Activated naive CD8-positive, alpha-beta T cell treated with anti-CD3 and anti-CD28 coated beads, Interleukin-2, amount 10 ng/mL, durations not matched to agents 7 days and 5 days (primary cell): ENCODE measurements at places on chromosomes 13 and 19.
A peak's percentile ranks its signal among the peaks of the same experiment; 100 is the strongest.

DNA sequence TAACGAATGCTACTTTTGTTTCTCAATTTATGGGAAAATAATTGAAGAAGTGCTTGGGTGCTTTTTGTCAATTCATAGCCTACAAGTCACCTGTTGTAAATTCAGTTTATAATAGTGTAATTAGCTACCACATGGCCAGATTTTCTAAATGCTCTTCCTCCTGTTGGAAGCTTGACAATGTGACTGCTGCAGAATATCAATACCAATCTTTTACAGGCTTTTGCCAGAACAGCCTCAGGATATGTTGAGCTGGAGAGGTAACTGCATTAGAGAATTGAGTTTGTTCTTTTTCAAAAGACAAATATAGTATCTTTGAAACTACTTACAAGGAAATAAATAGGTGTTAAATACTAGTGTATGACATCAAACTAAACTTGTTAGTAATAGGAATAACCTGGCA lies 277.8 kb downstream of the POU4F1 start:
- DNase-seq, result no peak
- peaks cover 2% of the 10 kb centered on the region for H3K27me3 ChIP-seq
- no peaks in the 10 kb centered on the region for H3K4me1 ChIP-seq
- H3K4me3 ChIP-seq, result no peak overlapping the region
- H3K27ac ChIP-seq, result no peak overlapping the region

GRCh38 chr13:65292488-65292901 lies 1937.6 kb downstream of the PCDH9 start:
- no peak for DNase-seq
- no peak overlapping the region for H3K27ac ChIP-seq
- H3K36me3 ChIP-seq, result no peaks in the 10 kb centered on the region
- H3K4me3 ChIP-seq, result no peak overlapping the region
- no peaks in the 10 kb centered on the region for H3K27me3 ChIP-seq

DNA sequence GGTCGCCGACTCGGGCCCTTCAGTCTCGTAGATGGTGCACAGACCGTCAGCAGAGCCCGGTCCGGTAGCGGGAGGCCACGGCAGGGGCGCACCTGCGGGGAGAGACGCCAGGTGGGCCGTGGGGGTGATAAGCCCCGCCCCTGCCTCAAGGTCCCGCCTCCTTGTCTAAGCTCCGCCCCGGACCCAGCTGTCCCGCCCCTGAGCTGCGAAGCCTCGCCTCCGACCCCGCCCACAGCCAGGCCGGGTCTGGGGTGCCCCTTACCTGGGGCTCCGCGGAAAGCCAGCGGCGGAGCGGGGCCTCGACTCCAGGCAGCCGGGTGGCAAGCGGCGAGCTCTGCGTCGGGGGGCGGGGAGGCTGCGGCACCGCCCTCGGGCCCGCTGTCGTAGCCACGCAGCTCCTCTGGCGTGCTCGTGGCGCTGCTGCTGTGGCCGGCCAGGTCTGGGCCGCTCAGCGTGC lies 4.7 kb downstream of the PRR36 start:
- peak overlapping the region; percentile 69 for H3K27ac ChIP-seq
- H3K36me3 ChIP-seq, result no peaks in the 10 kb centered on the region
- peak overlapping the region; percentile 71 for H3K4me3 ChIP-seq
- peaks cover 29% of the 10 kb centered on the region for H3K4me1 ChIP-seq

DNA sequence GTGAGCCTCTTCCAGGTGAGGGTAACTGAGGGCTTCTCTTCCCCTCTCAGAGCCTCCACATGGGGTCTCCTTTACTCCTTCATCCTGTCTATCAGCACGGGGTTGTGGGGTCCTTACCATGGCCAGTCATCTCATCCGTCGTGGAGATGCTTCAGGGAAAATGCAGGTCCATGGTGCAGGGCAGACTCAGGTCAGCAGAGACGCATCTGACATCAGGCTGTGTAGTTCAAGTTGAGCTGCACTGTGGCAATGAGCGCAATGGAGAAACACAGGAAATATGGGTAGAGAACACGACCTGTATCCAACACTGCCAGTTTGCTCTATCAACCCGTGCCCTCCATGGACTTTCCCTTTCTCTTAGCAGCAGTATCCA lies 13.9 kb downstream of the LILRA5 start:
- H3K27me3 ChIP-seq, result peaks cover 9% of the 10 kb centered on the region
- no peak for DNase-seq
- H3K36me3 ChIP-seq, result no peaks in the 10 kb centered on the region
- peaks cover 7% of the 10 kb centered on the region for H3K4me1 ChIP-seq

DNA sequence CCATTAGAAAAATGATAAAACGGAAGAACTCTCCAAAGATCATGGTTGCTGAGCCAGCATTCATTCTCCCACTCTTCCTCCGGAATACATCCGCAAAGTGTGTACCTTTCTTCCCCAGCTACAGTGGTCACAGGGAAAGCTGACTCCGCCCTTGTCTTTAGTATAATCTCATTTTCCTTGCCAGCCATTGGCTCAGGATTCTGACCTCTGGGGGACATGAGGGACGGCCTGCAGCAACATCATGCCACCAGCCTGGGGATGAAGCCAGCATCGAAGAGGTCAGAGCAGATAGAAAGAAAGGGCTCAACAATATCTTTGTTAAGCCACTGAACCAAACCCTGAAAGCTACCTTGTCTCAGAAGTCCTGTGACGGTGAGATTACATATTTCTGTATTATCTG lies 46.3 kb upstream of the TPP2 start:
- H3K4me3 ChIP-seq, result no peak overlapping the region
- H3K27me3 ChIP-seq, result peaks cover 8% of the 10 kb centered on the region
- no peaks in the 10 kb centered on the region for H3K36me3 ChIP-seq
- DNase-seq, result no peak
- H3K27ac ChIP-seq, result no peak overlapping the region
- H3K4me1 ChIP-seq, result no peaks in the 10 kb centered on the region

DNA sequence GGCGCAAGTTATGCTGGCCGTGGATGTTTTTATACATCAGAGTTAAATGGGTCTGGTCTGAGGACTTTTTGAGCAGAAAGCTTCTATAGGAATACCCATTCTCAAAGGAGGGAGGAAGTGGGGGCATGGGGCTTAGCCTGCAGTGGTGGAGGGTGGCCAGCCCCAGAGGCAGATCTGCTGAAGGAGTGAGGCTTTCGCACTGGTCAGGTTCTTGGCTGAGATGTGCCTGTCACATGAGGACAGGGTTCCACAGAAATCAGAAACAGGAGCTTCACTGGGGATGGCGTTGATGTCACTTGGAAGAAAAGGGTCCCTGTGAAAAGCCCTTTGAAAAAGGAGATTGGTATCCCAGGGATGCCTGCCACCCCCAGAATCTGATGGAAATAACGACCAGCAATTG lies 100.7 kb upstream of the MCF2L start:
- no peak overlapping the region for H3K4me3 ChIP-seq
- H3K36me3 ChIP-seq, result peaks cover 33% of the 10 kb centered on the region
- H3K27ac ChIP-seq, result no peak overlapping the region
- no peaks in the 10 kb centered on the region for H3K4me1 ChIP-seq

- H3K4me1 ChIP-seq, result peaks cover 2% of the 10 kb centered on the region
- no peaks in the 10 kb centered on the region for H3K36me3 ChIP-seq
- H3K27ac ChIP-seq, result no peak overlapping the region
Measured at GRCh38 chr19:39265321-39265916, 2.8 kb upstream of the IFNL2 start.
